ENCODE measurements at places on chromosomes 2 and 18. TPM values are rescaled to one million over a fixed set of nuclear protein-coding genes. Genes with fewer than 3 reads are reported as not detected.

ZNF521 gene
- total RNA-seq, result not detected

DNA sequence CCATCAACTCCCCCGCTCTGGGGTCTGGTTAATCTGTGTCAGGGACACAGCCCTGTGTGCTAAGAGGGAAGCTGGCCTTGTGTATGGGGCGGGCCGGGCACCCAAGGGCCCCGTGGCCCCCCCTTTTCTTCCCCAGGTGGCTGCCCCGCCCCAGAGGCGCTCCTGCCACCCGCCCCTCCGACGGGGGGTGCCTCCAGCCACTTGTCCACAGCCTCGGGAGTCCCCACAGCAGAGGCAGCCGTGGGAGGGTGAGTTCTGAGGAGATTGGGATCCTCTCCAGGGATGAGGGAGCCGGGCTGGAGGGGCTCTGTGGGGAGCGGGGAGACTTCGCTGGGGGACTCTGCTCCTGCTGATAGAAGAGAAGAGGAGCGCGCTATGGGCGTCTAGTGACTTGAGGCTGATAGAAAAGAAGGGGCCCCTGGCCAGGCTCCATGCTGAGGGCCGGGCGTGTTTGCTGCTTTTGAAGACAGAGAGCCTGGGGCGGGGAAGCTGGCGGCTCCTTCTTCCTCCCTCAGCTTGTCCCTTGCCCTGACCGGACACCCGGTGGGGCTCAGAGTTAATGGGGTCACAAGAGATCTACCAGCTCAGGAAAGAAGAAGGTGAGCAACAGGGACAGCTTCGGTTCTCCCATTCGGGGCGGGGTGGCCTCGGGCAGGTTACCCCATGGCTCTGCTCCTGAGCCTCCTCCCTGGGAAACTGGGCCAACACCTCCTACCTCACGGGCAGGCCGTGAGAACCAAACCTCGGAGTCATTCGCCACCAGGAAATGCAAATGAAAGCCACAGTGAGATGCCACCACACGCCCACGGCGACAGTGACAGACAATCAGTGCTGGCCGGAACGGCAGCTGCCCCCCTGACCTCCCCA, 89.4 kb upstream of the TAF1B start:
- H3K27me3 ChIP-seq, result no peaks in the 10 kb centered on the region
- H3K36me3 ChIP-seq, result no peaks in the 10 kb centered on the region
- peak overlapping the region; percentile 99 for H3K27ac ChIP-seq
- H3K4me3 ChIP-seq, result peak overlapping the region; percentile 71

GRCh38 chr18:55425698-55426097, 162.3 kb downstream of the TCF4 start:
- H3K4me3 ChIP-seq, result no peak overlapping the region
- no peaks in the 10 kb centered on the region for H3K27me3 ChIP-seq
- no peaks in the 10 kb centered on the region for H3K36me3 ChIP-seq
- DNase-seq, result no peak

GRCh38 chr2:231223001-231223375, 24.6 kb downstream of the ARMC9 start:
- no peaks in the 10 kb centered on the region for H3K36me3 ChIP-seq
- no peak overlapping the region for H3K27ac ChIP-seq
- no peak for DNase-seq
- H3K4me3 ChIP-seq, result no peak overlapping the region

DNA sequence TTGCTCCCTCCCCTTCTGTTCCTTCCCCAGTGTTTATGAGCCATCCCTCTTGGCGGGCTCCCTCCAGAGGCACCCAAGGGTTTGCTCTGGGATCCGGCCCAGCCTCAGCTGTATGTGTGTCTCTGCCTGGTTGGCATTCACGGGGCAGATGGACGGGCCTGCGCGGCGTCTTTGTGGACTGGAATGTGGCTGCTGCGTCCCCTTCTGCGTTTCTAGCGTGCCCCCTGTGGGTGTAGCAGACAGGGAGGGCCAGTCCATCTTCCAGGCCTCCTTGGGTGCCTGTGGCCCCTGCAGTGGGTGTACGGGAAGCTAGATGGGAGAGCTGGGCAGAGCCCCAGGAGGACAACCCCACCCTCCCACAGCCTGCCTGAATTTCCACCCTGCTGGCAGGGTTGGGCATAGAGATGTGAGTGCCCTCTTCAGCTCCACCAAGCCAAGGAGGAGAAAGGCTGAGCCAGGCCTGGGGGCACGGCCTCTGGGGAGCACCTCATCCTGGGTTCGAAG, 15.7 kb downstream of the GPC1 start:
- no peak overlapping the region for H3K27ac ChIP-seq
- DNase-seq, result no peak
- no peak overlapping the region for H3K4me3 ChIP-seq
- H3K4me1 ChIP-seq, result peaks cover 29% of the 10 kb centered on the region
- no peaks in the 10 kb centered on the region for H3K27me3 ChIP-seq

DNA sequence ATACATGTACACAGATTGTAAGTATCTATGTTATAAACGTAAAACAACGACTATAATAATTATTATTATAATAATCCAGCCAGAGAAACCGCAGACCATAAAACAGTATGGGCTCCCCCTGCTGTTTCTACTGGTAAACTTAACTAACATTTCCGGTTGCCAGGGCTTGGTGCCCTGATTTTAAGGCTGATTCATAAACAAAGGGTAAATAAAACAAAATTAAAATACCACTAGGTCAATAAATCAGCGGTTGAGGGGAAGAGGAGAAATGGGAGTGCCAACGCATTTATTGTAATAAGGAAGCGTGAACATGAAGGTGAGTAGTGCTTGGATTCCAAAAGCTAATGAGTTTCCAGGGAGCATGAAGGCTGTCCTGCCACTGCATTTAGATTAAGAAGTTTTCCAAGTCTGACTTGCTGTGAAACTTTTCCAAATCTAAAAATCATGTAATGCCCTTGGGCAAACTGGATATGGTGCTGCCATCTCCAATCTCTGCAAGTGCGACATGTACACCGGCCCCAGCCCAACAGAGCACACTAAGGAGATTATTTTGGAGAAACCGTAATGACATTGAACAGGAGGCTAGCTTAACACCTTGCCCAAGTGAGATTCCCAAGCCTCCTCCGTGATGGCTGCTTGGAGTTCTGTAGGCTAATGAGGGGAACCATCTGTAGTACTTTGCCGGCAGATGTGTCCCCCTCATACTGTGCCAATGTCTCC, 50.7 kb upstream of the HNRNPA3 start:
- H3K4me1 ChIP-seq, result peaks cover 38% of the 10 kb centered on the region
- peak; percentile 79 for DNase-seq
- H3K27ac ChIP-seq, result no peak overlapping the region

VWA3B gene
- total RNA-seq, result not detected

GRCh38 chr18:35624146-35624545, 42.6 kb downstream of the GALNT1 start:
- H3K4me1 ChIP-seq, result no peaks in the 10 kb centered on the region
- H3K27ac ChIP-seq, result no peak overlapping the region
- DNase-seq, result no peak
- H3K4me3 ChIP-seq, result no peak overlapping the region
- H3K36me3 ChIP-seq, result no peaks in the 10 kb centered on the region

- H3K4me1 ChIP-seq, result peaks cover 21% of the 10 kb centered on the region
- DNase-seq, result no peak
These were observed 61.4 kb upstream of the KIF5C start for GRCh38 chr2:148813603-148814065.

- H3K36me3 ChIP-seq, result no peaks in the 10 kb centered on the region
- no peak for DNase-seq
- H3K4me3 ChIP-seq, result no peak overlapping the region
- H3K27me3 ChIP-seq, result no peaks in the 10 kb centered on the region
- H3K4me1 ChIP-seq, result no peaks in the 10 kb centered on the region
These were observed 45.5 kb upstream of the SCN7A start for GRCh38 chr2:166539340-166540162.

- H3K27me3 ChIP-seq, result no peaks in the 10 kb centered on the region
- peaks cover 17% of the 10 kb centered on the region for H3K4me1 ChIP-seq
- DNase-seq, result no peak
- no peak overlapping the region for H3K4me3 ChIP-seq
- H3K36me3 ChIP-seq, result no peaks in the 10 kb centered on the region
These were observed 75.7 kb upstream of the MSH2 start for GRCh38 chr2:47327295-47327694.

- H3K27ac ChIP-seq, result no peak overlapping the region
- DNase-seq, result no peak
These were observed 33.6 kb upstream of the ACAA2 start for GRCh38 chr18:49846718-49847470.

- H3K4me3 ChIP-seq, result no peak overlapping the region
- no peak for DNase-seq
- no peak overlapping the region for H3K27ac ChIP-seq
These were observed 20.4 kb downstream of the STAM2 start for GRCh38 chr2:152155209-152155608.

All from PC-9 (cell line).